ENCODE measurements at places on chromosomes 12 and 14.

DNA sequence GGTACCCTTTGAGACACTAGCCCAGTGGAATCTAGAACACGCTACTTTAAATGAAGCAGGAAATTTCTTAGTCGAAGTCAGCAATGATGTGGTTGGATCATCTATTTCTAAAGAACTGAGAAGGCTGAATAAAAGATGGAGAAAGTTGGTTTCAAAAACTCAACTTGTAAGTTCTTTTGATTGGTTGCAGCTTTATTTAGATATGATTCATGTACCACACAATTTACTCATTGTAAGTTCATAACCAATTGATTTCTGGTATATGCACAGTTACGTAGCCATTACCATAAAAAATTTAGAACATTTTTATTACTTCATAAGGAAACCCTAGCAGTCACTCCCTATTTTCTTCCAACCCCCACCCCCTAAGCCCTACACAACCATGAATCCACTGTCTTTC lies 129.8 kb downstream of the SYNE2 start:
- no peak for DNase-seq

GRCh38 chr12:110957652-110958051 lies 37.3 kb upstream of the MYL2 start:
- DNase-seq = no peak

GRCh38 chr12:30725739-30726138 lies 29.0 kb downstream of the CAPRIN2 start:
- peak; percentile 73 for DNase-seq

DNA sequence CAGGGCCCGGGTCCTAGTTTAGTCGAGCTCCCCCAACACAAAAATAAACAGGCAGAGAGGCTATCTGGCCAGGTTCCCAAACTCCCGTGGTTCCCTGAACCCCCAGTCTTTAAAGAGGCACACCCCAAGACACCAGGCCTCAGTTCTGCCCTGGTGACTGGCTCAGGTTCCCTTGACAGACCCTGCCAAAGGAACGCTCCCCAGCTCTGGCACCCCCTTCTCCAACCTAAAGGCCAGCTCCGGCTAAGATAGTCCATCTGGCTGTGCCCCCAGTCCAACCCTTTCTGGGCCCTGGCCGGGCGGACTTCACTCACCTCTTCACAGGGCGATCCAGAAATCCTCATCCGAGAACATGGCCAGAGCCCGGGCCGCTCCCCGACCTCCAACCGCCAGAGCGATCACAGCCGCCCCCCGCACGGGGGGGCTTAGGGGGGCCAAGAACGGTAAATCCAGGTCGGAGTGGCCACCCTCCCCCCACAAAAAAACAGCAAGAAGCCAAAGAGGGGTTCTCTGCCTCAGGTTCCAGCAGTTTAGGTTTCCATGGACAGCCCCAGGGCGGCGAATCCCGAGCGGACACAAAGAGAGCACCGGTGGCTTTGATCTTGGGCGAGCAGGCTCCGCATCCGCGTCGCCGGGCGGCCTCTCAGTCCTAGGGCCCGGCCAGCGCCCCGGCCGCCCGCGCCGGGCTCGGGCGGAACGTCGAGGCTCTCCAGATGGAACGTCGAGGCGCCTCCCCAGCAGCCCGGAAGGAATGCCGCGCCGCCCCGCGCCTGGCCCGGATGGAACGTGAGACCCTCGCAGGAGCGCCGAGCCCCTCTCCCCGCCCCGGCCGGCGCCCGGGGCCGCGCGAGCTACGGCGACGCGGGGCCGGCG lies 1.1 kb downstream of the KMT2D start:
- peak; percentile 23 for DNase-seq

GRCh38 chr14:80212023-80212397 lies 706 bp upstream of the DIO2 start:
- DNase-seq = peak; percentile 31

DNA sequence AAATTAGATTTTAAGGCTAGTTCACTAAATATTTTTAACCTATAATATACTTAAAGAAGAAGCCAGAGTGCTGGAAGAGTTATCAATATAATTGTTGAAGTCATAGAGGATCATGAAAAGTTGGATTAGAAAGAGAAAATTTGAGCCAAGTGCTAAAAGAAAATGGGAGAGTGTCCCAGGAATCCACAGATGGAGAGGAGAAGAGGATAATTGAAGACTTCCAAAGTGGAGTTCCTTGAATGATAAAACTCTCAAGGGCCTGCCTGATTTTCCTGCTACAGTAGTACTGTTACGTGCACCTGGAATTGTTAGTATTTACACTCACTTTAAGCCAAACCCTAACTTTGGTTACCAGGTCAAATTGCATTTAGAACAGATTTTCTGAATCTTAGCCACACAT lies 113.2 kb downstream of the MSRB3 start:
- no peak for DNase-seq

DNA sequence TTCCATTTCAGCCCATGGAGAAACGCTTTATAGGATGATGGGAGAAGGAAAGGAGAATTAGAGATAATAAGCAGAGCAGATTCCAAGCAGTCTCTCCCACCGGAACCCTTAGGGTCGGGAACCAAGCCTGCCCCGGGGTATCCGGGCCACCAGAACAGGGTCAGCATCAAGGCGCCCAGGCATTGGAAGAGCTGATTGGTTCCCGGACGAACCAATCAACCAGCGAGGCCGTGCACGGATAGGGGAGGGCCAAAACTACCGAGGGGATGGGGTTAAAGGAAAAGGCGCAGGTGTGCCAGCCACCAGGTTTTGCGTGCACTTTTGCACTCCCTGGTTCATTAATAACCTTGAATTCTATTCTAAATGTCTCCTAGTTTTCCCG lies 1.7 kb downstream of the PPM1H start:
- no peak for DNase-seq

GRCh38 chr12:87270919-87271318 lies 758.3 kb downstream of the C12orf50 start:
- DNase-seq = no peak

DNA sequence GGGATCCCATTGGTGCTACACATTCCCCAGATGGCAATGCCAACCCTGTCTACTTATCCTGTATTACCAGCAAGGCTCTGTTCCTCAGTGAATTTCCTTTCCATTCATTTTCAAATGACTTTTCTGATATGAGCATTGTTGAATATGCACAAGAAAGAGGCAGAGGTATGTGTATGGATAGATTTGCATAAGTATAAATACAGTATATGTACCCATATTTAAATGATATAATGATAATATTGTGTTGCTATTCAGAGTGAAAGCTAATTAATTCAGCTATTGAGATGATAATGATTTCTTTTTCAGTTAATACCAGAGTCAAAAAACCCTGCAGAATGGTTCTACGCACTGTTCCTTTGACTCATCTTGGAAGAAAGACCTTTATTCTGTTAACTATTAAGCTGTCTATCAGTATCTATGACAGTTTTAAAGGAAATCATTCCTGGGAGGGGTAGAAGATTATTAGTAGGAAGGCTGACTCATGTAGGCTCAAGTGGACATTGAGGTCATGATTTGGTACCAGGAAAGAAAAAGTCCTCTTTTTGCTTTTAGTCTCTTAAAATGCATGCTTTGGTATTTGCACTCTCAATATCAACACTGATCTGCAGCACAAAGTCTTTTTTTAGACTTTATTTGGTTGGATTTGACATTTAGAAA lies 44.9 kb upstream of the GAS2L3 start:
- no peak for DNase-seq

DNA sequence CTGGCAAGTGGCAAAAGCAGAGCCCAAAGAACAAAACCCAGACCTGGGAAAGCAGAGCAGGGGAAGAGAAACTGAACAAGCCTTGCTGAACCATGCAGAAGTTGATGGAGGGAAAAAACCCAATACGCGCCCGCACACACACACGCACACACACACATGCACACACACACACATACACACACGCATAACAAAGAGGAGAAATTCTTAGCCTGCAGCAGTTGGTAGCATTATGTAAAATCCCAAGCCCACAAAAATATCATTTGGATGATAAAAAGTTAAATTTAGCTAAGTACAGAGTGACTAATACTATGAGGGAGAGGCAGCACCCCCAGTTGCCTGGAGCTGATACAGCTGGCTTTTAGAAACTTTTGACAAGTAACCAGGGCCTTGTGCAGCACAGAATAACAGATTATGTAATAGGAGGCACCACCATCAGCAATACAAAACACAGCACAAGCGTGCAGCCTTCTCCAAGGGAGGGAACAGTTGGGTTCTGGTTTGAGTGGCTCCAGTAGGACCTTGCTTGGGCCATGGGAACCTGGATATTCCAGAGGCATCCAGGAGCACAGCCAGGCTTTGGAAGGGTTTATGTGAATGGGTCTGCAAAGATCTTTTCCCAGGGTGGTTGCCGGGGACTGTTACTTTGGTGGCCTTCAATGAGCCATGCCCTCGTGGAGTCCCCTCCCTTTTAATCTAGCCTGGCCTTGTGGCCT lies 35.3 kb downstream of the PITPNM2 start:
- DNase-seq = no peak

DNA sequence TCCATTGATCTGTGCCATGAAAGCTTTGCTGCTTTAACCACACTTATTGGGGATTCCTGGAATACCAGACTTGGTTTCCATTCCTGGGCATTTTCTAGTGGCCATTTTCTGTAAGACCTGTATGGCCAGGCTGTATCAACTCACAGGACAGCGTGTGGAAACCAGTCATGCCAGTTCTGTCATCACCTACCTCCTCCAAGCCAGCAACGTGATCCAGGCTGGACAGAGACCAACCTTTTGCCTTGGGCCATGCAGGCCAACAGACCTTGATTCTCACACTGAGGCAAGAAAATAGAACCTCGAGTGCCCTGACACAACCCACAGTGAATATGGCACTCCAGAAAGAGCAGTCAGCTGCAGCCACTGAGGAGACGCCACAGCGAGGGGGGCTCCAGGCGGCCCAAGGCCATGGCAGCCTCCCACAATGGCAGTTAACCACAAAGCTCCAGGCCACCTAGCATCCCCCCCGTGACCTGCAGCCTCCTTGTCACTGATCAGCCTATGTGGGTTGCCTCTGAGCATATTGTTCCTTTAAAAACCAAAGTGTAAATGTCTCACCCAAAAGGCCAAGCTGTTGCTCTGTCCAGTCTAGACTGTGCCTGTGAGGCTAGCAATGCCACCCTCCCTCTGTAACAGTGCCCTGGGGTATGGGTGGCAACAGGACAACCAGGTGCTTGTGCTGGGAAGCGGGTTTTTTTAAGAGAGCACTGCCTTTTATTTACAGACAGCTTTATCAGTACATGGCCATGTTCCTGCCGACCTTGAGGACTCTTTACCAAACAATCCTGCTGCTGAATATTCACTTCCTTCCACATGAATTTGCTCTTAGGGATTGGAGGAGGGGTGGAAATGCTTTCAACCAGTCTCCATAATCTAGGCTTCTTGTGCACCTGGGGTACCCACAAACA lies 168.7 kb upstream of the HIF1A start:
- DNase-seq = peak; percentile 90

DNA sequence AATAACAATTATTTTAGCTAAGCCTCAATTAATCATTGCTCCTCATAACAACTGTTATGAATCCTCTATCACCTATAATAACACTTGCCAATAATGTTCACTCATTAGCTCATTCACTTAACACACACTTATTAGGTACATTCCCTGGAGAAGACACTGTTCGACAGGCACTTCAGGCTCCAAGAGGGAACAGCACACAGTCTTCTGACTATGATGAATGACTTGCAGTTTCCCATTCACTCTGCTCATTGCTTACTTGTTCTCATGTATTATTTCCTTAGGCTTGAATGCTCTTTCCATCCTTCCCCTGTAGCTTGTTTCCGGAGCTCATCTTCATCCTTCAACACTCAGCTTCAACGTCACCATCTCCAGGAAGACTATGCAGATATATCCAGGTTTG lies 437.3 kb downstream of the TMEM132D start:
- DNase-seq = no peak

GRCh38 chr12:82660541-82661325 lies 26.0 kb upstream of the TMTC2 start:
- no peak for DNase-seq

GRCh38 chr14:32865827-32866376 lies 72.8 kb upstream of the NPAS3 start:
- no peak for DNase-seq

DNA sequence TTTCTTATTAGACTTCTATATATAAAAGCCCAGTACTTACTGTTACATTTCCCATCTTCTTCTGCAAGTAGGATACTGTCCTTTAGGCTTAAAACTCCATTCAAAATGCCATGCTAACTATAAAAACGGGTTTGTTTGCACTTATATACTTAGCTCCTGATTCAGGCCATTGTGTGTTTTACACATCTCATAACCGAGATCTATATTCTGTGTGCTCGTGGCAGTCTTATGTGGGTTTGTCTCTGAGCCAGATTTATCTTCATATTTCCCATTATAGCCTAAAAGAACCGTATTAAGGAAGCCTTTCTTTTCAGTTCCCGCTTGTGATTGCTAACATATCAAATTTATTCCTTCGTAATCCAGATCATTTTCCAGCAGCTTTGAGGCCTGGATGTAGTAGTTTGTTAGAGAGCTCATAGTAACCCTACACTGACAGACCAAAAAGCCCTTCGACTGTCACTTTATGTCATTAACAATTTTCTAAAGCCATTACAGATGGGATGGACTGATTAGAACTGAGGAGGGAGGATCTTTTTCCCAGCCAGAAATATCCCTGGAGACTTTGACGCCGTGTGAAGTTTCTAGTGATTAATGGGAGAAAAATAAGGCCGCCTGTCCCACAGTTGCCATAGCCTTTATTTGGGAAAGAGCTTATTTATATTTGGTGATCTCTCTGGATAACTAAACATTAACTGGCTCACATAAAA lies 508.5 kb downstream of the FOXG1 start:
- DNase-seq = no peak

DNA sequence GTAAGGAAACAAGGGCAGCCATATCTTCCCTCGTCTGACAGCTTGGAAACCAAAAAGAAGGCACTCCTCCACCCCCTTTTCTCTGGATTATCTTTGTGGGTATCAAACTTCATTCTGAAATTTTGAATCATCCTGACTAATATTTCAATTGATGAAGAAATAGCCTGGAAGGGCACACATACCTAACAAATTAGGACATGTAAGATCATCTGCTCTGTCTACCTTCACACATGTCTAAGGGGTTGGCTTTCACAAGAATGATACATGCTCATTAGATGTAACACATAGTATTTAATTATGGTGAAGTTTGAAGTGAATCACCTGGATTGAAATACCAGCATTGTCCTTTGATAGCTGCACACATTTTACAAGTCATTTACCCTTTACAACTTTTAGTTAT lies 348.1 kb upstream of the RPL10L start:
- no peak for DNase-seq

GRCh38 chr12:117208206-117208605 lies 17.9 kb upstream of the FBXO21 start:
- no peak for DNase-seq

DNA sequence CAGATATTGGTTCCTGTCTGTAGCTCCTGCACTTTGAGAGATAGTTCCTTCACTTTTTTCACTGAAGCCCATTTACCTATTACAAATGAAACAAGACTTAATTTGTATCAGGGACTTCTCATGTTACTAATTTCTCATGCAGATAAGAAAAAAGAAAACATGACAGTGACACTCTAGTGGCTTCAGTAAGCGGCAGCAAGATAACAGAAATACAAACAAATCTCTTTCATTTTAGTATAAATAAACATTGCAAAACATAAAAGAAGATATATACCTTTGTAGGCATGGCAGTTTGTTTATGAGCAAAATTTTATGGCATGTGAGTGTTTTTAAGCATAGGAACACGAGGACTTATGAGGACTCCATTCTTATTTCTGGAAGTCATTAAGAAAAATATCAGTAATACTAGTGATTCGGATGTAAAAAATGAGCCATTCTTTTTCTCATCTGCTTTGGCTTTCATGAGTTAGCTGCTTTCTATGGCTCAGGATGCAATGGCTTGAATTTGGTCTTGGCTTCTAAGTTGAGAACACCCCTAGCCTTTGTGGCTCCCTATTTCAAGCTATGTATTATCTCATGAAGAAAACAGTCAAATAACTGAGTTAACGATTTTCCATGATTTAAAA lies 310.1 kb upstream of the RGS6 start:
- no peak for DNase-seq

Data from endothelial cell of umbilical vein (primary cell).